Mucosa of gallbladder (tissue), 1 donor: ENCODE measurements at places on chromosomes 5 and 9. TPM values are rescaled to one million over a fixed set of nuclear protein-coding genes. Genes with fewer than 3 reads are reported as not detected.

GRCh38 chr5:123414974-123415373 is 8.2 kb downstream of the CEP120 start:
- no peak for DNase-seq

DNA sequence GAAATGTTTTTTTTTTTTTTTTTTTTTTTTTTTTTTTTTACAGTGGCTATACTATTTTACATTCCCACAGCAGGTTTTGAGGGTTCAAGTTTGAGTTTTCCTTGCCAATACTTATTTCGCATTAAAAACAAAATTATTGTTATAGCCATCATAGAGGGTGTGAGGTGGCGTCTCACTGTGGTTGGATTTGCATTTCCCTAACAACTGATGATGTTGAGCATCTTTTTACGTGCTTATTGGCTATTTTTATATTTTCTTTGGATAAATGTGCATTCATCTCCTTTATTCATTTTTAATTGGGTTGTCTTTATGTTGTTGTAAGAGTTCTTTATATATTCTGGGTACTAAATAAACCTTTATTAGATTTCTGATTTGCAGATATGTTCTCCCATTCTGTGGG is 18.9 kb upstream of the UBLCP1 start:
- no peak for DNase-seq

DNA sequence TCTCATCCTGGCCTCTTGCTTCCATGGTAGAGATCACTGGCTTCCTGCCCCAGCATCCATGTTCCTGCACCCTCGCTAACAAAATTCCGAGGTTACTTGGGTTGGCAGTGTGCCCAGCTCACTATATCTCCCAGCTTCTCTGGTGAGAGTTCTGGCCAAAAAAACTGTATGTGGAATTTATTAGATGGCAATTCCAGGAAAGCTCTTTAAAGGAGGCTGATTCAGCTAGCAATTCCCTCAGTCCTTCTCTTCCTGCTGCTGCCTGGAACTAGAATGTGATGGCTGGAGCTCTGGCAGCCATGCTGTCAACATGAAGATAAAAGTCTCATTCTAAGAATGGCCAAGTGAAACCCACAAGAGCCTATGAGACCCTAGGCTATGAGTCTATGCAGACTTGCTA is 88.8 kb downstream of the SECISBP2 start:
- DNase-seq = no peak

DNA sequence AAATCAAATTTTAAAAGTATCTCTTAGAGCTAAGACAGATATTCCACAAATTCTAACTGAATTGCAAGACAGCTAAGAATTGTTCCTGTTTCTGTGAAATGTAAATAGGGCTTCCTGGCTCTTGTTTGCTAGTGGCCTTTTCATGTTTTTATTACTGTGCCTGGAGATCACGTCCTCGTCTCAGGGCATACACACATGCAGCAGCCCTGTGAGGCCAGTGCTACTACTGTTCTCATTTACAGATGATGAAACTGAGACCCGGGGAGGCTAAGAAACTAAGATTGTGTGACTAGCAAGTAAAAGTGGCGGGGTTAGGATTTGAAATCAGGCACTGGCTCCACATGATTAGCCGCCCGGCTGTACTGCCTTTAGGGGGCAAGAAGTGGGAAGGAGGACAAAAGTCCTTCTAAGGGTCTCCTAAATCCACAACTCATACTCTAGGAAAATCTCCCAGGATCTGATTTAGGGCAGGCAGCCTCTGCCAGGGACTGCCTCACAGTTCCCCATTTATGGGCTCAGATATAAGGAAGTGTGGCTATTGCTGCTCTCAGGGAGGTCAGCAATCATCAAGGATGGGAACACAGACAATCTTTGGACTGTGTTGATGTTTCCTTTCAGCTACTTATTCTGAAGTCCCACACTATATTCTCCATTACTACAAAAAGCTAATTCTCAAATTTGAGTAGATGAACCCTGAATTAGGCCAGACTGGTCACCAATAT is 7.9 kb downstream of the PRUNE2 start:
- no peak for DNase-seq

- DNase-seq = no peak
Observed at GRCh38 chr9:106324591-106325280, 538.2 kb upstream of the ZNF462 start.

DNA sequence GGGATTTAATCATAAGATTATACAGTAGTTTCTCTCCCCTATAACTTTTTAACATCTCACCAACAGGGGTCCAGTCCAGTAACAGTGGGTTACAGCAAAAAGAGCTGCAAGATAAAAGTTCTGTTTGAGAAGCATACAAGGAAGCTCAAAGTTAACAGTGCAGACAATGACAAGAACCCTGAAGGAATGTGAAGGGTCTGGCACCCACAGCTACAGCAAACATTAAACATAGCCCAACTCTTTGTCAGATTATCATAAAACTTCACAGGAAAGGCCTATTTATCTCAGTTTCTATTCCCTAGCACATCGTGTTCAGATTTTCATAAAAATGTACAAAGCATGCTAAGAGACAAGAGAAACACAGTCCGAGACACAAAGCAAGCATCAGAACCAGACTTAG is 309.4 kb downstream of the DIRAS2 start:
- DNase-seq = no peak

- DNase-seq = no peak
Observed at GRCh38 chr5:124200381-124200780, 546.1 kb downstream of the ZNF608 start.

GRCh38 chr5:143059355-143059754 is 289.2 kb downstream of the ARHGAP26 start:
- no peak for DNase-seq

GRCh38 chr9:69834056-69834455 is 13.4 kb downstream of the CFAP95 start:
- DNase-seq = no peak

DYNC2I2 gene
- total RNA-seq = 56.7 TPM

GZMA gene
- 5.4 TPM for total RNA-seq

SLC45A2 gene
- total RNA-seq = 0.66 TPM

ZNF454 gene
- 5.6 TPM for total RNA-seq
